ENCODE measurements at places on chromosomes 7 and 10.

DNA sequence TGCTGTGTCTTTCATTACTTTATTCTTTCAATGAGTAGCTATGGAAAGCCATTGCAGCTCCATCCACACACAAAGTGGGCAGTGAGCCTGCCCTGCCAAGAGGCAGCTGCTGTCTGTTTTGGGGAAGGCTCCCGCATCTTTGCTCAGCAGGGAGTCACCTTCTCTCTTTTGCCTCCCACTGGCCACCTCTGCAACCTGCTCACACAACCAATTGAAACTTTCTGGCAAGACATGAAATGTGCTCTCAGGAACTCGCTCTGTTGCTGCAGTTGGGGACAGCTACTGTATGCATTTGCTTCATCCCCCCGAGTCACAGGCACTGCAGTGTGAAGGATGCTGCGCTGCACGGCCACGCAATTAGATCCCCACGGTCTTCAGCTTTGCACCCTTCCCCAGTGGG lies 244.8 kb upstream of the NFE2L3 start:
- no peak for DNase-seq

GRCh38 chr7:44052771-44053365 lies 8.4 kb downstream of the DBNL start:
- no peak for DNase-seq

DNA sequence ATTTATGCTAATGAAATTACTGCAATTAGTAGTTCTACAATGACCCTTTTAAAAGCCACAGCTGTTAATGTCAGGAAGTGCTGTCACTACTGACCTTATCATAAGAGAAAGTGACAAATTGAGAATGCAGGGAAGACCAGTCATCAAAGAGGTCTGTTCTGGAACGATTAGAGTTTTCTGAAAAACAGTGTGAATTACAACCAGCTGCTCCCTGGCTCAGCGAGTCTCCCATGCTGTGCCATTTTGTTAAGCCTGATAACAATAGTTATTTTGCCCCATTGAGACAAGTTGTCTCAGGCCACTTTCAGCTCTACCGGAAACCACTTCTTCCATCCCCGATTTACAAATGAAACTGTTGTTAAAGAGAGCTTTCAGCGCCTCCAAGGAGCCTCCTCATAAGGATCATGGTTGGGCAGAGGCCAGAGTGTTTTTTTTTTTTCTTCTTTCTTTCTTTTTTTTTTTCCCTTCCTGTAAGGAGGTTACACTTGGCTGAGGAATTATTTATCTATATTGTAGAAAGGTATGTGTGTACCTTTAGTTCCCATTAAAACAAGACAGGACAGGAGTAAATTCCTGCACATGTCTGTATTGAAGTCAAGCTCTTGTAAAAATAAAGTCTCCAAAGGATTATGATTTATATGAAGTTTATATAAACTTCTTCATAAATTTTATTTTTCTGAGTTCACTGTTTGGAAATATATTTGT lies 173.6 kb downstream of the CDCA7L start:
- DNase-seq: peak; percentile 54

- DNase-seq: no peak
These were observed 72.3 kb upstream of the YAE1 start for GRCh38 chr7:39493934-39494333.

DNA sequence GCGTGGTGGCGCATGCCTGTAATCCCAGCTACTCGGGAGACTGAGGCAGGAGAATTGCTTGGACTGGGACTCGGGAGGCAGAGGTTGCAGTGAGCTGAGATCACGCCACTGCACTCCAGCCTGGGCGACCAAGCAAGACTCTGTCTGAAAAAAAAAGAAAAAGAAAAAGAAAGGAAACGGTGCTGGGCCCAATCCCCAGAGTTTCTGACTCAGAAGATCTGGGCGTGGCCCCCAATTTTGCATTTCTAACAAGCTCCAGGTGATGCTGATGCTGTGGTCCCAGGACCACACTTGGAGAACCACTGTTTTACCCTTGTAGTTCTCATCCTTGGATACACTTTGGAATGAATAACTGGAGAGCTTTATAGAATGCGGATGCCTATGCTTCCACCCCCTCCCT lies 79.0 kb downstream of the C10orf105 start:
- DNase-seq: no peak

- no peak for DNase-seq
These were observed 29.5 kb downstream of the WASL start for GRCh38 chr7:123719197-123719721.

- DNase-seq: no peak
These were observed 90.3 kb upstream of the CTTNBP2 start for GRCh38 chr7:117963264-117964197.

- peak; percentile 1 for DNase-seq
These were observed 214.4 kb downstream of the FAM107B start for GRCh38 chr10:14560274-14560673.

GRCh38 chr7:151012031-151012692 lies 12.1 kb downstream of the ATG9B start:
- no peak for DNase-seq

DNA sequence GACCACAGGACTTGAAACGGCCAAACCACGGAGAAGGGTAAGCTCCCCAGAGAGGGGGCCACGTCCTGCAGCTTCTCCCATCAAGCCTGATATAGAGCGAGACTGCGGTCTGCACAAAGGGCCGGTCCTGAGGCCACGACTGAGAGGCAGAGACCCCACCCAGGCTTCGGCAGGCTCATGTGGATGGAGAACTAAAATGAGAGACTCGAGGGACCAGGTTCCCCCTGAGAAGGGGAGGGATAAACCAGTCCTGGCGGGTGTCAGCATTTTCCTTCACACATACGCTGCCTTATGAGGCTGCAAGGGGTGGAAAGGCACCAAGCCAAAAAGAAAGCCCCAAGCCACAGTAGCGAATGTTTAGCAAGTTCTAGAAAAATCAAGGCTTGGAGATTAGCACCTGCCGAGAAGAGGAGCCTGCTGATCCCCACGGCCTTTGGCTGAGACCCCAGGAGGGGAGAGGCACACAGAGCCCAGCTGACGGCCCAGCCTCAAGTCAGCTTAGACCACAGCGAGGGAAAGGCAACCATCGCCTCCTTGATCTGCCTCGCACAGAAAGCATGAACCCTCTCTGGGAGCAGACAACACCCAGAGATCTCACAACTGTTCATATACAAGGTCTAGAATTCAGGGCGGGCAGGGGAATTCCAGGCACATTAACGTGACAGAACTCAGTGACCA lies 92.6 kb upstream of the RNF32 start:
- DNase-seq: no peak

- no peak for DNase-seq
These were observed 663.5 kb downstream of the SORCS1 start for GRCh38 chr10:106500925-106501525.

- peak; percentile 56 for DNase-seq
These were observed 151.8 kb downstream of the TCERG1L start for GRCh38 chr10:131159771-131160170.

- DNase-seq: no peak
These were observed 3.0 kb downstream of the GCC1 start for GRCh38 chr7:127582361-127582760.

DNA sequence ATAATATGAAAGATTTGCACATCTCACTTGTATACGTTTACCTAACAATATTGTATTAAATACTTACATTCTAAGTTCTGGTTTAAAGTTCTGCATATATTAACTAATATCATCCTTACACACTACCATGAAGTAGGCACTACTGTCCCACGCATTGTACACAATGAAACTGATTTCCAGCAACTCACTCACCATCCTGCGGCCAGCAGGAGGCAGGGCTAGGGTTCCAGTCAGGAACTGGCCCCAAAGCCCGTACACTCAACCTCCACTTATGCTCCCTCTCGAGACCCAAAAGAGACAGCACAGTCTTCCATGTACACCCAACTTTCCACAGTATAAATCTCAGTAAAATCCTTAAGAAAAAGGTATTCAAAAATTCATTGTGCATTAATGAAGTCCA lies 41.4 kb downstream of the GRID1 start:
- DNase-seq: no peak

DNA sequence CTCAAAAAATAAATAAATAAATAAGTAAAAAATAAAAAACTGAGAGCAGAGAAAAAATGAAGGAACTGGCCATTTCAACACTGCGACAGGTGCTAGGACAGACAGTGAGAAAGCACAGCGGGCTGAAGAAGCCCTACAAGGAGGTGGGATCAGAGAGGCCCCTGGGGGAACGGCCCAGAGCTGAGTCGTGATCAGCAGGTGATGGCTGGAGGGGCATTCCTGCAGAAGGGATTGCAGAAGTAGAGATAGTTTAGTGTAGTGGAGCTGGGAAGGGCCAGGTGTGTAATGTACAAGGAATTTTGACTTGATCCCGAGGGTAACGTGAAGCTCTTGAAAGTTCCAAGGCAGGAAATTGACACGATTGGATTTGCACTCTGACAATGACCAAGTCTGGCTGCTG lies 112.1 kb downstream of the CUL2 start:
- no peak for DNase-seq

- no peak for DNase-seq
These were observed 43.8 kb upstream of the ATRNL1 start for GRCh38 chr10:115049318-115049717.

GRCh38 chr7:4720225-4720624 lies 38.1 kb downstream of the FOXK1 start:
- no peak for DNase-seq

- no peak for DNase-seq
These were observed 202.8 kb upstream of the SMIM30 start for GRCh38 chr7:113321201-113321600.

DNA sequence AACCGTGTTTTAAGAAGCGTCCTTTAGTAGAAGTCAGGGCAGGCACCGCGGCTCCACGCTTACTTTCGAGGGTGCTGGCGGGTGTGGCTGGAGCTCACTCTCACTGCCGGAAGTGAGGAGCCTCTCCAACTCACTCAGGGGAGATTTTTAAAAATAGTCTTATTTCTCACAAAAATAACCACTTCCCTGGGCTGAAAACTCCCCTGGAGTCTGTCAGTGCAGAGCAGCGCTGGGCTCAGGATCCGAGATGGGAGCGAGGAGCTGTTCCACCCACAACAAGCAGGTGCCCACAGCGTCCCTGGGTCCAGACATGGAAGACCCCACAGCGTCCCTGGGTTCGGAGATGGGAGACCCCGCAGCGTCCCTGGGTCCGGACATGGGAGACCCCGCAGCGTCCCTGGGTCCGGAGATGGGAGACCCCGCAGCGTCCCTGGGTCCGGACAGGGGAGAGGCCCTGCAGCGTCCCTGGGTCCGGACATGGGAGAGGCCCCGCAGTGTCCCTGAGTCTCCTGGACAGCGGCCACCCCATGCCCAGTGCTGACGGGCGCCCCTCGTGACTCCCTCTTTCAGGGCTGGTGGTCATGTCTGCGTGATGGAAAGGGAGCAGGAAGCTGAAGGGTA lies 51.2 kb downstream of the VIPR2 start:
- no peak for DNase-seq

DNA sequence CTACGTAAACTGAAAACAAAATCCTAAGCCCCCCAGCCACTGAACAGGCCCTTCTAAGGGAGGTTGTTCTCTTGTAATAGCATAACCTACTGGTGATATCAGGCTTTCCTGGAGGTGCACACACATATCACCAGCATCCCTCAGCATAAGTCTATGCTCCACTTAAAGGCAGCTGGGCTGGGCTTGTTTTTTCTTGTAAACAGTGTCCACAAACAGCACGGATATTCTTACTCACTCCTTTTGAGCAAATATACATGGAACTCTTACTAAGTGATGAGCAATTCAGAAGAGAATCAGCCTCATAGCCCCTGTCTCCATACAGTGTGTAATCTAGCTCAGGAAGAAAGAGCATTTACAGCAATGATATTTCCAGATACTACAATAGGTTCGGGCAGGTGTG lies 2.4 kb downstream of the LRIT1 start:
- DNase-seq: no peak

- no peak for DNase-seq
These were observed 587.2 kb downstream of the SORCS1 start for GRCh38 chr10:106577266-106577665.

GRCh38 chr10:26335574-26336093 lies 102.5 kb upstream of the APBB1IP start:
- no peak for DNase-seq

GRCh38 chr10:60828489-60828852 lies 50.2 kb downstream of the CDK1 start:
- no peak for DNase-seq

DNA sequence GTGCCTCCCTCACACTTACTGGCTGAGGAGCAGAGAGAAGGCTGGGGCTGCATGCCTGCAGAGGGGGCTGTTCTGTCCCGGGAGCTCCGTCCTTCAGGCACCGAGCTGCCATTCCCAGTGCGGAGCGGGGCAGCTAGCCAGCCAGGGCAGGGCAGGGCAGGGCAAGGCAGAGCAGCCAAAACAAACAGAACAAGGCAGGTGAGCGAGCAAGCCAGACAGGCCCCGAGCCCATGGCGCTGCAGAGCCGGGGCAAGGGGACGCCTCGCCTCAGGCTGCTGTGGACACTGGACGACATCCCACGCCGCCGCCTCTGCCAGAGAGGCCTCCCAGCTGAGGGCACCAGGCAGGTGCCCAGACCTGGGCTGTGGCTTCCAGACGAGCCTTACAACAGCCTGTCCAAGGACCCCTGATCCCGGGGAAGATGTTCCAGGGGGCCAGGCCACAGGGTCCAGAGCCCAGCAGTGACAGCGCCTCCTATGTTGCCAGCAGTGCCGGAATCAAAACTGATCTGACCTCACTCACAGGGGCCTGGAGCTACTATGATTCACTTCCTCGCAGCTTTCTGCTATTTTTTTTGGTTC lies 8.2 kb upstream of the NDST2 start:
- no peak for DNase-seq

DNA sequence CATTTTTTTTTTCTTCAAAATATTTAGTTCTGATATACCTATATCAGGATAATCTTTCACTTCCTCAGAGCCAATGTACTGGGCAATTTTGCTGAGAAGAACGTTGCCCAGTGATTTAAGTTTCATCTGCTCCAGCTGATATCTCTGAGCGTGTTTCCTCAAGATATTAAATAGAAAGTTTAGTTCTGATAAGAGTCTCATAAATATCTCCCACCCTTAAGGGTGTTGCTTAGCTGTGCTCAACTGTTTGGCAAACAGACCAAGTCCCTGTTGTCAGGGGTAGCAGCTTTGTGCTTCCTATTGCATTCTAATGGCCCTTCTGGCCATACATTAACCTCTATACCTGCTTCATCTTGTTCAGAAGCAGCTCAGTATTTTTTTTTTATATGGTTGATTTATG lies 84.7 kb upstream of the GPR141 start:
- DNase-seq: no peak

DNA sequence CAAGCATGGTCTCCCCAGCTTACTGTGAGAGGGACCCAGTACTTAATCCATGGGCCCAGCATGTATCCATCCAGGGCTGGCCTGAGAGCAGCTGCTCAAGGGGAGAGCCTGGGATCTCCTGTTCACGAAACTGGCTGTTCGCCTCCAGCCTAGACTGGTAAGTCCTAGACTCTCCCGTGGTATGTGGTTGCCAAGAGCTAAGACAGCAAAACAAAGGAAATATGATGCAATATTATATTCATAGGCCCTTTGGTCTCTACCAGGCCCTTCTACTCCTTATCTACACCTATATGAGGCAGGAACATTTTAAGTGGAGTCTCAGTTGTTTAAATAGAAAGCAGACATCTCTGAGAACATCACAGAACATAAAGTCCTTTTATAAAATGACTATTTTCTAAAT lies 28.9 kb upstream of the STK17A start:
- DNase-seq: no peak

- DNase-seq: no peak
These were observed 69.3 kb downstream of the AVL9 start for GRCh38 chr7:32564542-32564941.

GRCh38 chr10:61747307-61747706 lies 84.6 kb downstream of the CABCOCO1 start:
- no peak for DNase-seq

Measured in NCI-H1417 (cell line).